ENCODE measurements at places on chromosomes 4 and X.

- DNase-seq: no peak
Observed at GRCh38 chr4:80091184-80091583, 18.2 kb upstream of the ANTXR2 start.

- DNase-seq: no peak
Observed at GRCh38 chrX:1392376-1393068, 609 bp upstream of the SLC25A6 start.

DNA sequence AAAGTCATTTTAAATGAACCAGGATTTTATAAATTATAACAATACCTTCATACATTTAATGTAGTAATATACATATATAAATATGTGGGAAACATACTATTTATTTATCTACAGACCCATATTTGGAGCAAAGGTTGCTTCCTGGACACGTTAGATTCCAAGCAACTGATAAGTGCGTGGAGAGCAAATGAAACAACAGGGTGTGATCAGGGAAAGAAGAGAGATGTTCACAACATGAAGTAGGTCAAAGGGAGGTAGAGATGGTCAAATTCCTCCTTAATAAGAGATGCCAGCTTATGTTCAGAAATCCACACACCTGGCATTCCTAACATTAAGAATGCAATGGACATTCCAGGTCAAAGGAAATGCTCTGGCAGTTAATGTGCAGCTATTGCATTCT, 53.1 kb upstream of the HPGD start:
- no peak for DNase-seq

- no peak for DNase-seq
Observed at GRCh38 chrX:154329294-154329693, 33.7 kb downstream of the TKTL1 start.

- DNase-seq: no peak
Observed at GRCh38 chrX:140355922-140356321, 148.9 kb downstream of the SOX3 start.

DNA sequence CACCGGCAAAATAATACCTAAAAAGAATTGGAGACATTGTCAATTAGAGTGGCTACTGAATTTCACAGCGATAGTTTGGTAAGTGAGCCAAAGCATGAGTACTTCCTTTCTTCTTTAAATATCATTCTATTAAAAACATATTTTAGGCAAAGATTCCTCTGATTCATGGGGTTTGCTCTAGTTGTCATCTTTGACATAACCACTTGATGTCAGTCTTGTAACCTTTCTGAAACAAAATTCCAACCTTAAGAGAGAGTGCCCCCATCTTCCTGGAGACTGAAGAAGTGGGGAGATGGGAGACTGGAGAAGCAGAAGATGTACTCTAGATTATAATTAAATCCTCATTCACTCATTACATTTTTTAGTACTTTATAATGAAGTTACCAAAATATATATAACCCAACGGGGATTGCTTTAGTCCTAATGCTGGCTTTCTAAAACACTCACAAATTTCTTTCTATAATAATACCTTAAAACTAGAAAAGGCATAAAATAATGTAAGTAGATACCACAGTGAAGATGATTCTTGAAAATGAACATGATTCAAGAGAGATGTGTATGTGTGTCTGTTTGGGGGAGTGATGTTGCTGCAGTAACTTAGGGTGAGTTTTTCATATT, 96.4 kb downstream of the EMCN start:
- no peak for DNase-seq

- DNase-seq: no peak
Observed at GRCh38 chrX:143296521-143296920, 220.8 kb downstream of the SPANXN3 start.

DNA sequence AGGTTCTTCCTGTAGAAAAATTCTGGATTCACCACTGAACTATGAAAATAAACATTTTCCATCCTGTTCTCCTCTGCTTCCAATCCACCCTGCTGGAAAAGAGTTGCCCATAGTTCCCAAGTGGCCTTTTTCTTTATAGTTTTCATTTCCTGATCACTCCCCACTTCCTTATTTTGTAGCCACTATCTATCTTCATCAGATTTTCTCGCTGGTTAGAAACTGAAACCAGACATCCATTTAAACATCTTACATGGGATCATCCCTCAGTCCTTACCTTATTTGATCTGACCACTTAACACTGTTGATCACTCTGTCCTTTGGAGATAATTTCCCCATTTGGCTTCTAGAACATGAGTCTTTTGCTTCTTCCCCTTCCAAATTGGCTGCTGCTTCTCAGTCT, 42.2 kb upstream of the SCOC start:
- DNase-seq: no peak

DNA sequence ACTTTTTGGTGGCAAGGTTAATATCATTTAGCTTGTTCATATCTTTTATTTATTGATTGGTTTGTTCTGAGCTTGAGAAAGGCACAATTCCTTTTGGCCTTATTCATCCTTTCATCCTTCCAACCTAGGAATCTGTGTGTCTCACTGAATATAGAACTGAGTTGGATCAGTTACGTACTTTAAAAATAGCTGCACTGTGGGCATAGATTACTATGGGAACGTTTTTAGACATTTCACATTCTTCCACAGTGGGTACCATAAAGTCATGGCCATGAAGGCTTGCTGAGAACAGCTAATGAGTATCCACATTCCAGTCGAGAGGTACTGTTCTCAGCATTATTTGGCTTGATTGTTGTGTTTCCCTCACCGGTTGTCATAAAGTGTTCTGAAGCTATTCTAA, 217.0 kb upstream of the DKK2 start:
- no peak for DNase-seq

GRCh38 chr4:140876615-140877364, 120.6 kb upstream of the TBC1D9 start:
- DNase-seq: no peak
